A549 treated with CORT108297 at 1 μM for 4 hours (cell line): ENCODE measurements at places on chromosomes 3 and 15. TPM values are rescaled to one million over a fixed set of nuclear protein-coding genes. Genes with fewer than 3 reads are reported as not detected.

Gene CDHR4
- total RNA-seq: 0.12 to 0.65 TPM (median 0.43 TPM) in 5 replicates

Gene GRAMD1C
- 0.23 to 1.2 TPM (median 0.43 TPM) in 5 replicates for total RNA-seq

Gene RBMS3
- total RNA-seq: 0.43 to 0.86 TPM (median 0.60 TPM) in 5 replicates

Gene SERPINI1
- 2.1 to 3.3 TPM (median 2.5 TPM) in 5 replicates for total RNA-seq

Gene SKOR1
- 0.02 to 0.05 TPM (median 0.04 TPM) in 4 of 5 replicates, not detected in the other for total RNA-seq

Gene TRAIP
- 11.9 to 16.2 TPM (median 15.3 TPM) in 5 replicates for total RNA-seq

Gene ECT2
- total RNA-seq: 65.6 to 90.5 TPM (median 77.7 TPM) in 5 replicates

Gene SPRED1
- total RNA-seq: 7.3 to 9.5 TPM (median 8.6 TPM) in 5 replicates

Gene ANO10
- 18.3 to 20.6 TPM (median 19.9 TPM) in 5 replicates for total RNA-seq

Gene MKRN2
- 23.3 to 26.6 TPM (median 25.8 TPM) in 5 replicates for total RNA-seq

Gene FSIP1
- total RNA-seq: 0.49 to 0.74 TPM (median 0.61 TPM) in 5 replicates

Gene RTP3
- total RNA-seq: not detected in 5 replicates

Gene SLC12A1
- not detected in 5 replicates for total RNA-seq

Gene MESP1
- 1.7 to 8.5 TPM (median 8.0 TPM) in 5 replicates for total RNA-seq

Gene SCAANT1
- total RNA-seq: not detected in 5 replicates

Gene CMTM8
- 7.0 to 10.5 TPM (median 10.1 TPM) in 5 replicates for total RNA-seq

Gene NTRK3
- total RNA-seq: 17.6 to 23.0 TPM (median 21.1 TPM) in 5 replicates

Gene CCR3
- total RNA-seq: not detected in 5 replicates

Gene CELSR3
- total RNA-seq: 3.2 to 5.9 TPM (median 4.7 TPM) in 5 replicates

Gene TNNC1
- total RNA-seq: 0.92 to 1.5 TPM (median 1.2 TPM) in 5 replicates

Gene DPH3
- 23.0 to 29.2 TPM (median 25.5 TPM) in 5 replicates for total RNA-seq

Gene BOC
- 4.8 to 7.7 TPM (median 7.0 TPM) in 5 replicates for total RNA-seq

Gene PYDC2
- not detected in 5 replicates for total RNA-seq

Gene GRM2
- 0.01 to 0.05 TPM (median 0.03 TPM) in 4 of 5 replicates, not detected in the other for total RNA-seq
